ENCODE measurements at places on chromosomes 12 and 14.

DNA sequence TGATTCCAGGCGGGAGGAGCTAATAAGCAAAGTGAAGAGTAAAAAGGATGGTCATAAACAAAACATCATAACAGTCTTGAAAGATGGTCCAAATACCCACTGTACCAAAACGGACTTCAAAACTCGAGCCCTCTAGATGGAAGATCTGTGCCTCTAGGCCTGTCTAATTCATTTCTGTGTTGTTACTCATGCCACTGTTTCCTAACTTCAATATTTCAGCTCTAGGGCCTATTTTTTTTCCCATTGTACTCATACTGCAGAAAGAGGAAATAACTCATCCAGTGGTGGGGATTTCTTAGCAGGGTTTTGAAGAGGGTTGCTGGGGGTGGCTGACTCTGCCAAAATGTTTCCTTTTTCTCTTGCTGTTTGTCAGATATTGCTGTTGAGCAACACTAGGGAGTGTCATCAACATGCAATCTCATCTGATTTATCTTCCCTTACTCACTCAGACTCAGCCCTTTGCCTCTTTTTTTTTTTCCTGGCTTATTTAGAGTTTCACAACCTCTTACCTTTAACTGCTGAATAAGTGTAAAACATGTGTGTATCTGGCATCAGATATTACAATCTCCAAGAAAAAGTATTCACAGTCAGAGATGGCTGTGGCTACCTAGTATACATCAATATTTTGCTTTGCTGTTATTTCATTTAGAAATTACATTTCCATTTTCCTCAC is 189.6 kb downstream of the DUSP6 start:
- DNase-seq: no peak

DNA sequence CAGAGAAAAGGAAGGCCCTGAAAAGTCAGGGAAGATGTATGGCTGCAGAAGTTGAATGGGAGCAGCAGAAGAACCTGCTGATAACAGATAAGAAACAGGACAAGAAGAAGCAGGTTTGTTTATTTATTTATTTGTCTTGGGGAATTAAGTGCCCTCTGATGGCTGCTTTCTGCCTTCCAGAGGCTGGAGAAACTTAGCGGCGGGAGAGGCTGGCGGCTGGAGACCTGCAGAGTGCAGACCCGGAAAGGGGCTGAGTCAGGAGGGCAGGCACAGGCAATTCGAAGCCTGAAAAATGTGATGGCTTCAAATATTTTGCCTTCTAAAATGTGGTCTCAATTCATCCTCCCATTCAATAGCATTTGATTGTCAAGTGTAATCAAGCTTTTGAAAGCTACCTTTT is 168.2 kb upstream of the GZMB start:
- DNase-seq: no peak

GRCh38 chr12:100474617-100475016 is 951 bp downstream of the NR1H4 start:
- no peak for DNase-seq

DNA sequence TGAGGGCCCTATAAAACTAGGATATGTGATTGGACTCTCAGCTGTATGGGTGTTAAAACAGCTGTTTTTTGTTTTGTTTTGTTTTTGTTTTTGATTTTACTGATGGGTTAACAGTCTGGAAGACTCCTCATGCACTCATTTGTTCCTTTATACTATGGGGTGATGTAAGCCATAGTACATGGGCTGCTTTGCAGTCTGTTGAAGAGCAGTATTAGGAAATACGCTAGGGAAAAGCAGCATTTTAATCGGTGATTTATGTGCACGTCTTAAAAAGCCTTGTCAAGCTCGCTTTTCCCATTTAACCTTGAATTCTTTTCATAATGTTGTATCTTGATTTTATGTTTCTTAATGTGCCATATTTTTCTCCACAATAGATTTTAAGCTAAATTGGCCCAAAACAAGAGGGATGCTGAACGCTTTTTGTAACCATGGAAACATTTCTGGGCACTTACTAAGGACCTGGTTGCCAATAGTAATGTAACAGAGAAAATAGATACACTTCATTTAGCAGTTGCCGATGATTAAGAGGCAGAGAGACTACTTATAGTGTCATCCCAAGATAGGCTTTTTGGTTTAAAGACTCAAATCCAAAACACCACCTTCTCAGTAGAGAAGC is 244.0 kb downstream of the SNAPC1 start:
- no peak for DNase-seq

GRCh38 chr14:100476012-100476822 is 111.0 kb downstream of the BEGAIN start:
- DNase-seq: peak; percentile 65

- no peak for DNase-seq
Observed at GRCh38 chr14:23285530-23286019, 357 bp downstream of the HOMEZ start.

DNA sequence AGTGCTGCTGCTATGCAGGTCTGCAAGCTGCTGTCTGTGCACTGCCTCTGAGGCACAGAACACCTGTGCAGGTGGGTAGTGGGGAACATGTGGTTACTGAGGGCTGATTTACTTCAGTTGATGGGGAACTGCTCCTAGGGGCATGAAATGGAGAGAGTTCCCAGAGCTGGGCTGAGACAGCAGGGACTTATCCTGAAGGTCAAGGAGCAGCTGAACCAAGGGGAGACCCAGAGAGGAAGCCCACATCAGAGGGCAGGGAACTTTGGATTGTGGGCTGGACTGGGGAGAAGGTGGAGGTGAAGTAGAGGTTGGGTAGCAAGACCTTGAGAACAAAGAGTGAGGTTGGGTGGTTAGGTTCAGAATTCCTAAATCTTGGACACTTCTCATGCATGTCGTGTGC is 311.9 kb downstream of the AACS start:
- DNase-seq: no peak

- no peak for DNase-seq
Observed at GRCh38 chr12:67354966-67355365, 85.8 kb downstream of the CAND1 start.

GRCh38 chr14:76917158-76917596 is 91.0 kb downstream of the LRRC74A start:
- DNase-seq: peak; percentile 63

DNA sequence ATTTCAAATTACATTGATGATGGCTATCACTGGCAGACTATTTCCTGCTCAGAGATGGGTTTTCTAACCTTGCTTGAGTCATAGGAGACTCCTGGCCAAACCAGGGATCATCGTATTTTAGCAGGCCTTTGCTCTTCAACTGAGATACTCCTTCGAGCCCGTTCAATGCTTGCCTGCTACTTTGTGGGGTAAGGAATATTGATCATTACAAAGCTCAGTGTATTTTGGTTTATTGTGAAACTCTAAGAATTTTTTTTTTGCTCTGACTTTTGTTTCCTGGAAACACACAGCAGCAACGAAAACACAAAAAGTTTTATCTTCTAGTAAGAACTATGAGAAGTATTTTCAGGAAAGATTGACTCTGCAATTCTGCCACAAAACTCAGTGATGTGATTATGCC is 4.1 kb downstream of the GPRC5D start:
- no peak for DNase-seq

DNA sequence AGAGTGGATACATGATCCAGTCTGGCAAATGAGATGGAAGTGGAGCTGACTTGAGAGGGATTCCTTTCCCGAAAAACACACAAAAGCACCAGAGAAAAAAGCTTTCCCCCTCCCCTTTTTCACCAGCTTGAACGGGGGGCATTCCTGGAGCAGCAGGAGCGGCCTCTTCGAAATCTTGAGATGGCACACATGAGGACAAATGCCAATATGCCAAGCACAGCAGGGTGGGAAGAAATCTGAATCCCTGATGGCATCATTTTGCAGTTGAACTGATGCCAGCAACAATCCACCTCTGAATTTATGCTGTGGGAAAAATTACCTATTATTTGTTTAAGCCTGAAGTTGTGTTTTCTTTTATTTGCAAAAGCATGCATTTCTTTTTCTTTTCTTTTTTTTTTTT is 29.7 kb upstream of the BICD1 start:
- no peak for DNase-seq

- DNase-seq: no peak
Observed at GRCh38 chr14:90569201-90569600, 172.4 kb downstream of the CALM1 start.

- DNase-seq: no peak
Observed at GRCh38 chr12:2509137-2509536, 285.6 kb upstream of the FKBP4 start.

Data from SHP77 treated with DMSO at 0.1 percent for 48 hours (cell line).